Activated CD4-positive, alpha-beta T cell treated with anti-CD3 and anti-CD28 coated beads, Interleukin-2, amount 10 ng/mL, durations not matched to agents 7 days and 5 days (primary cell): ENCODE measurements at places on chromosomes 7 and 10. TPM values are rescaled to one million over a fixed set of nuclear protein-coding genes. Genes with fewer than 3 reads are reported as not detected.

DNA sequence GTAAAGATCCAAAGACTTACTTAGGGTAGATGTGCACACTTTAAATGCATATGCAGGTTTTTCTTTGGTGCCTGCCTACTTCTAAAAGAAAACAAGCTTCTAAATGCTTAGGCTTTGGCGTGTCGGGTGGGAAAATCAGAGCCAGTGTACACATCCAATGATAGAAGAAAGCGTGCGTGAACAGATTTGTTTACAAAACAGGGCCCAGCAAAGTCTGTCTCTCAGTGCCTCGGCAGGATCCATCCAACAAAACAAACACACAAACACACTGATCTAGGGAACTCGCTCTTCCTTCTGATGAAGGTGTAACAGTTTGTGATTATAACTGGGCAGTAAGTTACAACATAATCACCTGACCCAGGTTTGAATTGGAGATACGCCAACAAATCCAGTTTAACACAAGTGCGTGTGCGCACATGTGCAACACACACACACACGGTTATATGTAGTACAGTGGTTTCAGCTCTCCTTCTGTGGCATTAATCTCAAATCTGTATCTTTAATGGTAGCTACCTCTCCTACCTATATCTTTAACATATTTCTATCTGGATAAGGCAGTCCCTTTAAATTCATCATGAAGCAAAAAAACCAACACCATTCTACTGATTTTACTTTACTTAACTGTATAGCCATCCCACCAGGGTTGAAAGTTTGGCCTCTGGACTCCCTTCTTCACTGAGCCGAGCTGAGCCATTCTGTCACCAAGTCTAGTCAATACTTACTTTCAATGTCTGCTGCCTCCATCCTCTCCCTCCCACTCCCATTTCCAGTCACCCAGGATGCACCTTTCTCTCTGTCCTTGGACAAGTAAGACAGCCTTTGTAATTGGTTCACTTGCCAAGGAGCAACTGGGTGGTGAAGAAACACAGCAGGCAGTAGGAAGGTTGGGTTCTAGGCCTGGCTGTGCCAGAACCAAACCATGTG is 184.4 kb upstream of the KLF14 start:
- peaks cover 93% of the 10 kb centered on the region for H3K4me1 ChIP-seq
- peaks cover 62% of the 10 kb centered on the region for H3K36me3 ChIP-seq
- no peak for DNase-seq
- H3K27me3 ChIP-seq: no peaks in the 10 kb centered on the region
- H3K27ac ChIP-seq: peak overlapping the region; percentile 94

DNA sequence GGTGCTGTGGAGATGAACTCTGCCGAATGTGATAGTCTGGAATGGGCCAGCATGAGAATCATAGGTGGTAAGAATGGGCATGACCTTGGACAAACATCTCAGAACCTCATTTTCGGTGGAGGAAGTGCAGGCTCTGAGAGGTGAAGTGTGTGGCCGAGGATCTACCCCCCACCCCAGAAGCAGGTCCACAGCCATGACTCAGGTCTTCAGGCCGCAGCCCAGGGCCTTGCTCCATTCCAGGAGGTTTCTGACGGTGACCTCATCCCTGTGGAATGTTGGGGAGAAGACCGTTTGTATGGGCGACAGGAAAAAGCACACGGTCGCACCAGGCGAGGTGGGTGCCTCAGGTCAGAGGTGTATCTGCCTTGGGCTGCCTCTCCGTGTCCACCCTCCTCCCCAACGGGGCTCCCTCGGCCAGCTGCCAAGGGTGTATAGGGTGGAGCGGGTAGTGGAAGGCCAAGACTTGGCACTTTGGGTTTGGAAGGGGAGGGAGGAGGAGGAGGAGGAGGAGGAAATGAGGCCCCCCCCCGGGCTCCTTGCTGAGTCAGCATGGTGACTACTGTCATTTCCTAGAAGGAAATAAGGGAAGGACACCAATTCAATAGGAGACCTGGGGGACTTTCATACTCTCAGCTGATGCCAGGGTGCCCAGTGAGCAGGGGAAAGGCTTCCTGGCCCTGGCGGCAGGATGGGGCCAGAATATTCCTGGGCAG is 168.0 kb upstream of the RHEB start:
- H3K4me1 ChIP-seq: no peaks in the 10 kb centered on the region
- no peak overlapping the region for H3K4me3 ChIP-seq
- no peaks in the 10 kb centered on the region for H3K27me3 ChIP-seq

OR2A1 gene
- 0.06 TPM for total RNA-seq

GRCh38 chr7:131014906-131015656 is 281.1 kb upstream of the KLF14 start:
- no peaks in the 10 kb centered on the region for H3K27me3 ChIP-seq
- H3K4me3 ChIP-seq: no peak overlapping the region
- H3K4me1 ChIP-seq: peaks cover 57% of the 10 kb centered on the region

NEBL gene
- total RNA-seq: not detected

TMEM140 gene
- 25.3 TPM for total RNA-seq

DNA sequence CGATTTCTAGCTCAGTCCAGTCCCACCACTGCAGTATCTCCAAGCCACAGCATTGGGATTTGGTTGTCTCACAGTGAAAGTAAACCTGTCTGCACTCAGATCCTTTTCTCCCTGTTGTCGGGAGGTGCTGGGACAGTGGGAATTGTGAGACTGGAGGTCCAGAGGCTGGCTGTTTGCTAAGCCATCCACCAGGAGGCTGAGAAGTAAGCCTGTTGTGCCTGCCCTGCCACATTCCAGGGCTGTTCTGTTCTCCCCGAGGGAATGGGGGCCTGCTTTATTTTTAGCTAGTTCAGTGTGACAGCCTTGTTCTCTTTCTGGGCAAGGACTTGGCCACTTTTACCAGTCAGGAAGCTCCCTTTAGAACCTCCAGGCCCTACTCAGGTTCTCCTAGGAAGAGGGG is 54.9 kb downstream of the HK1 start:
- no peak overlapping the region for H3K4me3 ChIP-seq
- peaks cover 68% of the 10 kb centered on the region for H3K4me1 ChIP-seq
- peaks cover 20% of the 10 kb centered on the region for H3K36me3 ChIP-seq
- DNase-seq: no peak
- no peak overlapping the region for H3K27ac ChIP-seq
